ENCODE measurements at places on chromosomes 12 and 14. TPM values are rescaled to one million over a fixed set of nuclear protein-coding genes. Genes with fewer than 3 reads are reported as not detected.

The ZCCHC8 gene
- 27.7 TPM for total RNA-seq

The PTGER2 gene
- 10.7 TPM for total RNA-seq

The A2M gene
- not detected for total RNA-seq

The SMIM41 gene
- total RNA-seq = not detected

The POU6F1 gene
- 12.4 TPM for total RNA-seq

All from activated CD4-positive, alpha-beta memory T cell treated with anti-CD3 and anti-CD28 coated beads for 36 hours (primary cell).